ENCODE measurements at places on chromosomes 16 and 17.

GRCh38 chr16:69326172-69326873 is 4.1 kb downstream of the PDF start:
- DNase-seq: no peak

DNA sequence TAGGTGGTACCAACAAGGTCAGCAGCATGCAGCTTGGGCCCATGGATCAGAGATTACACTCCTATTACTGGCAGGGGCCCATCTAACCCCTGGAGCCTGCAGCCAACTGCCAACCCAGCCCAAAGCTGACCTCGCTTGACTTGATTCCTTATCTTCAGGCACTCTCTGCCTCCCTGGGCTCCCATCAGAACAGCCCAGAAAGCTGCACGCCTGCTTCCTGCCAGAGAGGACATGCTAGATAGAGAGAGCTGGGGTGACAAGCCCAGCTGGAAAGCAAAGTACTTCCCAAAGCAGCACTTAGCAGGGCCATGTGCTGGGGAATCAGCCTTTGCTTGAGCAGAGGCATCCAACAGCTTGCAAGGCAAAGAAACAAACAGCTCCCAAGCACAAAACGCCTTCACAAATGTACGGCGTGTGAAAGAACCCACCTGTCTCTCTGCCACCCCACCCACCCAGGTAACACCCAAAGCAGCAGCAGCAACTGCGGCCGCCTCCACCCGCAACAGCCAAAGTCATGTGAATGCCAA is 74.2 kb upstream of the NLK start:
- DNase-seq: no peak

GRCh38 chr16:12901204-12901596 is 198 bp upstream of the SHISA9 start:
- no peak for DNase-seq

- no peak for DNase-seq
Measured at GRCh38 chr17:32835291-32835761, 41.6 kb downstream of the MYO1D start.

- no peak for DNase-seq
Measured at GRCh38 chr17:81401723-81402529, 6.7 kb downstream of the BAHCC1 start.

GRCh38 chr17:38926293-38927070 is 1.1 kb downstream of the LASP1NB start:
- DNase-seq: no peak

GRCh38 chr17:64016231-64016784 is 4.1 kb downstream of the ICAM2 start:
- DNase-seq: no peak

GRCh38 chr16:7513429-7513828 is 180.8 kb downstream of the RBFOX1 start:
- DNase-seq: no peak

DNA sequence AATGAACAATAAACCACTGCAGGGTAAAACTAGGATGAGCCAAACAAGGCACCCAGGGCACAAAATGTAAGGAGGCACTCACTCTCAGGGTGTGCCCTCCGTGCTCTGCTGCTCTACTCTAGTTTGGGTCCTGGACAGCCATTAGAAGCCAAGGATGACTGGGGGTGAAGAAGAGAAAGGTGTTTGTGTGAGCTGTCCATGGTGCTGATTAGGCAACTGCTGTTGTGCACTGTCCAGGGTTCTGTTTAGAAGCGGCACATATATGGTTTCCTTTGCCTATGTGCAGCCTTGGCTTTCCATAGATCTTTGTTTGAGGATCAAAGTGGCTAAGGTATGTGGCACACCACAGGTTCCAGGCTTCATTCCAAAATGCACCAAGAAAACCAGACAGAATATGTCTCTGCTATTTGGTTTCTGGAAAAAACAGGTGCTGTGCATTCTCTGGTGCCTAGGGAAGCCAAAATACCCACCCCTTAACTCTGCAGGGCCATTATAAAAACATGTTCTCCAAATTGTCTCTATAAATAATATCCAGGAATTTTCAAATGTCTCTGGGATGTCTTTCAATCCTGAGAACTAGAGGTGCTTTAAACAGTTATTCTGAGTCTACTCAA is 123.5 kb downstream of the CBLN1 start:
- no peak for DNase-seq

- no peak for DNase-seq
Measured at GRCh38 chr16:77472262-77472661, 37.4 kb upstream of the ADAMTS18 start.

- DNase-seq: no peak
Measured at GRCh38 chr17:10105513-10106001, 92.8 kb downstream of the GAS7 start.

- no peak for DNase-seq
Measured at GRCh38 chr17:18040261-18040858, 1.2 kb downstream of the GID4 start.

- no peak for DNase-seq
Measured at GRCh38 chr17:30253312-30253711, 17.8 kb upstream of the SLC6A4 start.

DNA sequence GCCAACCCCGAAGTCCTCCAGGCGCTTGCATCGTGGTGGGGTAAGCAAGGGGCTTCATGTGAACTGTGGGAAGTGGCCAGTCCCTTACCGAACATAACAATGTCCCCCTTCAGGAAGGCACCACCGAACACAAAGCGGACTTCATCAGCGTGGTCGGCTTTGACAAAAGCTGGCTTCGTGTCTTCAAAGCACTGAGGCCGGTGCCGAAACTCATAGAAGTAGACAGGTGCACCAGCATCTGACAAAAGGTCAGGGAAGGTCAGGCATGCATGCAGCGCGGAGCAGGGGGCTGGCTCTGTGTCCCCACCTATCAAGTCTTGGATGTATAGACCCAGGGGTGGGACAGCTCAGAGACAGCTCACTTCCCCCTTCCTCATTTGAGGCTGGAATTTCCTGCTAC is 16.6 kb upstream of the CES1 start:
- DNase-seq: no peak

DNA sequence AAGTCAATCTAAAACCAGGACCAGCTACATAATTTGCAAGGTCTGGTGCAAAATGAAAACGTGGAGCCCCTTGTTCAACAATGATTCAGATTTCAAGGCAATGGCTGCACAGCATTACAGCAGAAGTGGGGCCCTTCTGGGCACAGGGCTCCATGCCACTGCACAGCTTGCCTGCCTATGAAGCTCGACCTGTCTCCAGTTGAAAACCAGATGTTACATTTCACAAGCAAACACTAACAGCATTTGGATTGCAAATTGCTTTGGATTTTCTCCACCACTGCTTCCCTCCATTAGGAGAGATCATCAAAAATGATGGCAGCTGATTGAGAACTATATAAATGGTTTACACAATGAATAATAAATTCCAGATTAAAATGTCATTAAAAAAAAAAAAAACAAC is 551.4 kb upstream of the ZFHX3 start:
- DNase-seq: no peak

DNA sequence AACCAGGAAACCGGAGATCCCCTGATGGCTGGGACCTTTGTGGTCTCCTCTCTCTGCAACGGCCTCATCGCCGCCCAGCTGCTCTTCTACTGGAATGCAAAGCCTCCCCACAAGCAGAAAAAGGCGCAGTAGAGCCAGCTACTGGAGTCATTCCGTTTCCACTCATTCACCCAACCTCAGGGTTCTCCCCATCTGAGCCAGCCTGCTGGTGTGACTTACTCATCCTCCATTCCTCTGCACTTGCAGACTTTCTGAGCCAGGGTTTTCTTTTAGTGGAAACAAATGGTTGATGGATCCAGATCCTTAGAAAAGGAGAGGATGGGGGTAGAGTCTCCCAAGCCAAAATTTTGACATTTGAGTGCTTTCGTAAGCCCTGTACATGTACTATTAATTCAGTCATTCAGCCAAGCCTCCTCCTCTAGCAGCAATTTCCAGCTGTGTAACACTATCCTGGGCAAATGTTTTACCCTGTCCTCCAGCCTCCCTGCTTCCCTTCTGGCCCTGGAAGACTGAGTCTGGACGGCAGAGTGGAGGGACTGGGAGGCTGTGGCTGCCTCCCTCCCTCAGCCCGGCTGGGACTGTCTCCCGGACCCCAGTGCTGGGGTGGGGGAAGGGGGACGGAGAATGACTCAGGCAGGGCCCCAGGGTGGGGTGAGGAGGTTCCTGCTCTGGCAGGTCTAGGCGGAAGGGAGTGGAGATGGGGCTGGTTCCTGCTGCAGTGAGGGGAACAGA is 2.3 kb downstream of the SOX15 start:
- no peak for DNase-seq

- DNase-seq: no peak
Measured at GRCh38 chr16:23194497-23195221, 12.1 kb downstream of the SCNN1G start.

GRCh38 chr17:44216694-44217093 is 2.8 kb downstream of the UBTF start:
- no peak for DNase-seq

- DNase-seq: peak; percentile 38
Measured at GRCh38 chr17:39738568-39738901, 797 bp downstream of the GRB7 start.

GRCh38 chr17:14340857-14341754 is 40.2 kb downstream of the HS3ST3B1 start:
- DNase-seq: no peak

- no peak for DNase-seq
Measured at GRCh38 chr17:18070861-18071340, 16.8 kb upstream of the DRG2 start.

GRCh38 chr16:3007957-3008689 is 4.6 kb upstream of the CLDN9 start:
- DNase-seq: no peak

DNA sequence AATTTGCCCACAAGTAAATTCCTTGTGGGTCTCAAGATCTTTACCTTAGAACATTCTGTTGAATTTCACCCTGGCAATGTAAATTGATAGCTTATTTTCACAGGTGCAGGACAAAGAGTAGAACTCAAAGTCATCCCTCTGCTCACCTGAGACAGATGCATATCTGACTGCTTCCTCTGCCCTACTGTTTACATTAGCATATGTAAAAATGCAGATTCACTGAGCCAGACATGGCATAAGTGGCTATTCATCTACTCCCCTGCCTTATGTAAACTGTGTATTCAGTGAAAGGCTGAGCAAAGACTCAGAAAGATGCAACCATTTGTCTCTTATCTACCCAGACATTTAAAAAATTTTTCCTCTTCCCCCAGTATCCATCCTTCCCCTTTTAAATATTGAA is 22.3 kb upstream of the MILR1 start:
- DNase-seq: no peak

- DNase-seq: no peak
Measured at GRCh38 chr16:58647107-58647506, 17.5 kb upstream of the CNOT1 start.

- DNase-seq: no peak
Measured at GRCh38 chr16:89984216-89984615, 35.0 kb downstream of the DBNDD1 start.

- no peak for DNase-seq
Measured at GRCh38 chr16:89761304-89761922, 40.1 kb downstream of the ZNF276 start.

DNA sequence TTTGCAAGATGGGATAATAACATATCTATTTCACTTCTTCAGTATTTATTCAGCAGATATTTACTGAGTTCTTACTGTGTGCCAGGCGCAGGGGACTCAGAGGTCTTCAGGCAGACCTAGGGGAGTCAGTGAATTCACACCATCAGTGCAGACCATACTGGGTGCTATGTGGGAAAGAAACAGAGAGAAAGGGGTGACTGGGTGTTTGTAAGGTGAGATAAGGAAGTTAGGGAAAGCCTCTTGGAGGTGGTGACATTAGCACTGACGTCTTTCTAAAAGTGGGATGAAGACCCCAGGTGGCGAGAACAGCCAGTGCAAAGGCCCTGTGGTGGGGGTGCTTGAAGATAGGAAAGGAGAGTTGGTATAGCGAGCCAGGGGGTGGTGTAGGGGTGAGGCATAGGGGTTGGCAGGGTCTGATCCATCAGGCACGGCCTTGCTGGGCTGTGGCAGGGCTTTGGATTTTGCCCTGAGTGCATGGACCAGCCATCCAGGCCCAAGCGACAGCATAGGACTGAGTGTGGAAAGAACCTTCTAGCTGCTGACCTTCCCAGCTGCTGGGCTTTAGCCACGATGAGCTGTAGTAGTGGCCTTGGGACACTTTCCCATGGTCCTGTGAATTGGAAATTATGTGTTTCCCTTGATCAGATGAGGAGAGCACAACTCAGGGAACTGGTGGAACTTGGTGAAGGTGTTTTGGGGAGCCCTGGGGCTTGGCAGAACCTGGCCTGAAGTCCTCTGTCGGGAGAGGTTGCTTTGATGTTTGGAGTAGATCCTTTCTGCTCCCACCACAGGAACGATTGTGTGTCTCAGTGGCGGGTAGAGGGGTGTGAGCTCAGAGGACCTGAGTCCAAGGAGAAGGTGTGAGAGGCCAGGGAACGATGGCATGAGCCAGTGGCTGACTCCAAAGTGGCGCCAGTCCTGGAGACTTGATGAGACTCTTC is 3.9 kb upstream of the SOCS1 start:
- DNase-seq: no peak

DNA sequence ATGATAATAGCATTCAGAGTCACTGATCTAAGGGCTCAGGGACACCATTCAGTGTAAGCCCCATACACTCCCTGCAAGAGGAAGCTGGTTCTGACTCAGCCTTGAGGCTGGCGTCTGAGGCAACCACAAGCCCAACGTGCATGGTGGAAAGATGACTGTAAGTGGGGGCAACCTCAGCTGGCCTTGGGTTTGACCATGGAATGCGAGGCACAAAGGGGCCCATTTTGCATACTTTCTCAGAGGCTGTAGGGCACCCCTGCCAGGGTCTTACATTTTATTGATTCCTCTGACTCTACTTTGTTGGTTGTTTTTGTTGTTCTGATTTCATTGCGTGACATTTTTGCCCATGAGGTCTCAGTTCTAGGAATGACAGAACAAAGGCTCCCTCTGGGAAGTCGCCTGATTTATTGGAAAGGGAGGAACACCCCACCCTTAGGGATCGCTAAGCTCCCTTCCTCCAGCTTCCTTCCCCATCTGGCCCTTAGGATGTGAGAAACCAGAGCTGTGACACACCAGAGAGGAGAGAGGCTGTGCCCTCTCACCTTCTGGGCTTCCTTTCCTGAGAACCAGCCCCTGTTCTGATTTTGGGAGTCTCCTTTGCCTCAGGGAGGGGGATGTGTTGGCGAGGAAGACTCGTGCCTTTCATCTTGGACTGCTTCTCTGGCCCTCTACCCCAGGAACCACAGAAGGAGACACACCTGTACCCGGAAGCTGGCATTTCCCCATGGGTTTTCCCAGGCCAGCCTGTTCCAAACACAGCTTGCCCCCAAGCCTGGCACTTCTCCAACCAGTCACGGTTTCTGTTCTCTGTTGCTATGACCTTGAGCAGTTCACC is 5.6 kb upstream of the CIITA start:
- no peak for DNase-seq

DNA sequence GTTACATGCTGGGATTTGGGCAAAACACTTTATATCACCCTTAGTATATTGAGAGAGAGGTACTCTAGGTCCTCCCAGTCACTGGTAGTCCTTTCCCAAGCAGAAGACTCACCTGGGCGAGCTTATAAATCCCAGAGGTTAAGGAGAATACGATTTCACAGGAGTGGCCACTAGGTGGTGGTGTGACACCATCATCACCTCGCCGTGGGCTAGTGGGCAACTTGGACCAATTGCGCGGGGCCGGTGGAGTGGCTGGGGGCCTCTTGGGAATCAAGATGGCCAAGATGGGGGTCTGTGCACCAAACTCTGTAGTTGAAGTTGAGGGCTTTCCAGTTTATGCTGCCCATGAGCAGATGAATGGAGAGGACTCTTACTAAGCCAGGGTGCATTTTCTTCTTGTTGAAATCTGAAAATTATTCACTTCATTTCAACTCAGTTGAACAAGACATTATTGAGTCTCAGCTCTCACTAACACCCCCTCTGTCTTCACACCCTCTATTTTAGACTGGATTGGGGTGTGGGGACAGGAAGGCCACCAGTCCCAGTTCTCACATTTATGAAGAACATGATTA is 38.2 kb upstream of the PIRT start:
- no peak for DNase-seq
